T-helper 2 cell (primary cell): ENCODE measurements at places on chromosomes 3 and 15.

DNA sequence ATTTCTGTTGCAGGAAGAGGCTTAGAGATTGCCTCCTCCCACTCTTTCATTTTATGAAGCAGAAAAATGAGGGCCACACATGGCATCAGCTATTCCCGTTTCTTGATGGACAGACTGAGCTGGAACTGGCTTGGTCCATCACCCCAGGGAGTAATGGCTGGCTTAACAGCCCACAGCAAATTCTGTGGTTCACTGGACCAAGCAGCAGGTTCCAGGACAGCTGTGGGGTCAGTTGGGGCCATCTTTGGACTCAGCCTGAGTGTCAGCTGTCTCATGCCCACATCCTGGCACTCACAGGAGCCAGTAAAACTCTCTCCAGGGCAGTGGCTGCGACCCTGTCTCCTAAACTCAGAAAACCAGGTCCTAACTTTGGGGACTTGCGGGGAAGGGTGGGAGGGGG lies 36.5 kb downstream of the ZDHHC19 start:
- DNase-seq: no peak

DNA sequence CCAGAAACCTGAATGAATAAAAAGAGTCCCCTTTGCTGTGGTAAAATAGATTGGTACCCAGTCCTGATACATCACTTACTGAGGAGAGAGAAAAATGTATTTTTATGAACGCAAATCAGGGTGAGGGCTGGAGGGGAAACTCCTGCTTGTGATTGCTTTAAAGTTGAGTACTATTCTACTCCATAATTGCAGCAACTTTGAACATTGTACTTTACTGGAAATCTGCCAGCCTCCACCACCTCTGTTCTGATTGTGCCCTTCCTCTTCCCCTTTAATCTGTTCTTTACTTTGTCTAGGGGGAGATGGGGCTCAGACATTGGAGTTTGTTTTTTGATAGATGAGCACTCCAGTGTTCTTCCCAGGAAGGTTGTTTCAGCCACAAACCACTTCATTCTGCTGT lies 81.9 kb downstream of the C3orf38 start:
- DNase-seq: no peak

GRCh38 chr3:71783152-71783551 lies 1.8 kb downstream of the PROK2 start:
- no peak for DNase-seq

DNA sequence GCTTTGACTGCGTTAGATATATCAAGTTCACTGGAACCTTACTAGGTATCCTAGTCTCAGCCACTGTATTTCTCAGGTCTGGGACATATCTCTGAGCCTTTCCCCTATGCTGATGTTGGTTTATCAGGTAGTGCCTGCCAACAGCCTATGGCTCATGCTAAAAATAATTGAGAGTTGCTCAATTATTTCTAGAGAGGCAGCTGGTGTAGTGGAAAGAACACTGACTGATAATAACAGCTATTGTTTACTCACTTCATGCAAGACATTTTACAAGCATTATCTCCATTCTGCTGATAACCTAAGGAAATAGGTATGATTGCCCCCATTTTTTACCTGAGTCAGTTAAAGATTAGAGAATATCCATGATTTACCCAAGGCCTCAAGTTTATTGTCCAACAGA lies 231.4 kb downstream of the LRRN1 start:
- DNase-seq: no peak

DNA sequence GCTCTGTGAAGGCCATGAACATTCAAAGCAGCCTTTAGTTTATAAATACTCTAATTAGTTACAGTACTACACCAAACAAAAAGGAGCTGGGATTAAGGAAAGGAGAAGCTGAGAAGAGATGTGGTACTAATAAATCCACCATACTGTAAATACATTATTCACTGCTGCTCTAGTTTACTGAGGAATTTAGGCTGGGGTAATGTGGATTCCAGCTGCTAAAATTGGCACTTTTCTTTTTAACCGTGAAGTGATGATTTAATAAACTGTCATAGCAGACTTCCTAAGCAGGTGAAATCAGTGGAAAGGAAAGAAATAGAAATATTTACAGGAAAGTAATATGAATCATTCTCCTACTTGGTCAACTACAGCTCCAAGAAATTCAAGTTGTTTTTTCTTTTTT lies 88.7 kb downstream of the TFG start:
- no peak for DNase-seq

GRCh38 chr3:32125012-32125411 lies 18.6 kb downstream of the GPD1L start:
- no peak for DNase-seq

- DNase-seq: no peak
Measured at GRCh38 chr15:41967506-41968206, 4.7 kb downstream of the EHD4 start.

GRCh38 chr3:195080125-195080524 lies 190.8 kb downstream of the XXYLT1 start:
- no peak for DNase-seq

- no peak for DNase-seq
Measured at GRCh38 chr3:119783255-119783654, 1.4 kb downstream of the NR1I2 start.

GRCh38 chr15:53611145-53611920 lies 148.1 kb downstream of the WDR72 start:
- DNase-seq: no peak
